ENCODE measurements at places on chromosomes 11 and 22.

DNA sequence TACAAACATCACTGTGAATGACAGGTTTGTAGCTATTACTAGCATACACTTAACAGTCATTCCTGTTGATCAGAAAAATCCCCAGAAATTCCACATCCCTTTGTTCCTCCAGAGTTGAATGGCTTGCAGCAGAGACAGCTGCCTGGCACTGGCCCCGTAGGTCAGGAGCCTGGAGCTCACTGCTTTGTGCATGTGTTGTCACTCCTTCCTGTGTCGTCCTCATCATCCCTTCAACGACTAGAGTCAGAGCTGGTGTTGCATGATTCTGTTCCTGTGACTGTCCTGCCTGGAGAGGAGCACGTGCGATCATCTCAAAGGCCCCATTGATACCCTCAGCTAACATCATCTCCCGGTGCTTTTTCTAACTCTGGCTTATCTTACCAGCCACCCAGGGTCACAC, 58.3 kb downstream of the LDLRAD3 start:
- DNase-seq: no peak

DNA sequence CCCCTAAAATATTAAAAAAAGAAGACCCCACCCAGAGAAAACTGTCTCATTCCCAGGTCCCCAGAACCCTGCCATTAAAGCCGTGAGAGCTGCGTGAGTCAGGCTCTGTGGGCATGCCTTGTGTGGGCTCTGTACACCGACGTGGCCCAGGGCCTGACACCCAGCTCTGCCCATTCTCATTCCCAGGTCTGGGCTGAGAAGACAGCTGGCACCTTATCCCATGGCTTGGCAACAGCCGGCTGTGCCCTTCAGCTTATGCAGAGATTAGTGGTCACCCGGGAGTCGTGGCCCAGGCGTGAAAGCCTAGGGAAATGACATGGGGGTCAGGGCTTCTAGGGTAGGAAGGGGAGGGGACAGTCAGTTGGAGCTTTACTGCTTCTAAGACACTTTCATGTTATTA, 31.9 kb downstream of the OTOG start:
- DNase-seq: no peak

GRCh38 chr11:111569476-111569875, 29.0 kb downstream of the LAYN start:
- DNase-seq: no peak

DNA sequence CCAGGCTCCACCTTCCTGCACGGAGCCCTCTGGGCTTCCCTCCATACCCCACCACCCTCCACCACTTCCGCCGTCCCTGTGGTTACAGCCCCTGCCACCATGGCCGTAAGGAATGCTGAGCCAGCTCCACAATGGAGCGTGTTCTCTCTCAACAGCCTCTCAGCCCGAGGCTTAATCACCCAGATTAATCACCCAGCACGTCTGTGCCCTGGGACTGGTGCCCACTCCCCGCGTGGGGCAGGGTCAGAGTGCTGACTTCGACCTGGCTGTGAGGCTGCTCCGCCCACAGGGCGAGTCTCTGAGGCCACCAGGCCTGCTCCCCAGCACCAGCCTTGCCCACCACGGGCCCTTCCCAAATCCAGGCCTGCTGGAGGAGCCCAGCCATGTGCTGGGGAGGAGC, 4.0 kb upstream of the TH start:
- DNase-seq: no peak

GRCh38 chr22:24145446-24146193, 35.7 kb upstream of the SUSD2 start:
- no peak for DNase-seq

DNA sequence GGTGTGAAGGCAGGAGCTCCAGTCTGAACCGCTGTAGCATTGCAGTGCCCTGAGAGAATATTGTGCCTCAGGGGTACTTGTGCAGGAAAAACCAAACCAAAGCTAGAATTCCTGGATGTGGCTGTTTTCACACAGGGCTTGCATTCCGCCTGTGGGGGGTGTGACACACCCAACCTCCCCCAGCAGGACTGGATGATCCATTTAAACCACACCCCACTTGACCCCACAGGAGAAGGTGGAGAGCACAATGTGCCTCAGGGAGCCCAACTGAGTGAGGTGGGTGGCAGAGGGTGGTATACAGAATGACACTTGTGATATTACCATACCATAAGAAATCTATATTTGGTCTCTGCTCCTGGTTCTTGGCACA, 66.9 kb upstream of the SLC22A12 start:
- no peak for DNase-seq

GRCh38 chr22:21727768-21728167, 7.8 kb downstream of the YPEL1 start:
- DNase-seq: no peak

DNA sequence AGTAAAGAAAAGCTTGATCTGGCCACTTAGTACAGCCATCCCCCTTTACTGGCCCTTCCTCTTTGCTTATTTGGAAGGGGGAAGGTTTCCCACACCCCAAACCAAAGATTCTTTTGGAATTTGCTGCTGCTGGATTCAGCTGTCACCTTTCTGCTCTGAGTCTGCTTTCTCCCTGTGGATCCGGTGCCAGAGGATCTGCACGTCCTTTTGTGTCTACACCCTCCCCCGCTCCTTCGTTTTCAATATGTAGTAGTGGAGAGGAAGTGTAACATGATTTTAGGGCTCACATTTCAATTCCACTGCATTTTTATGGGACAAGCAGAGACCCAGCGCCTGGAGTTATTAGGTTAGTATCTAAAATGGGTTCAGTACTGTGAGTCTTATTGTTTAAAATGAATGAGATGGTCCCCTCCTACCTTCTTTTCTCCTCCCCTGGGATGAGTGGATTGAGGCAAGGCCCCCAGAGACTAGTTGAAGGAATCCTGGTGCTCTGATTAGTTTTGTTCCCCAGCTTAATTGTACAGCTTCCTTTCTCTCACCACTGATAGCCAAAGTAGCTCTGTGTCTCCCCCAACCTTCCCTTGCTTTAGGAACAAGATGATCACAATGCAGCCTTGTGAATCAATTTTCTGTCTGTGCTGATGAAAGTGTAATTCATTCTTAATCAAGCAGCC, 30.5 kb upstream of the CABP7 start:
- DNase-seq: no peak

GRCh38 chr22:34880662-34881061, 185.3 kb upstream of the ISX start:
- no peak for DNase-seq

GRCh38 chr11:68213135-68213515, at the start of gene KMT5B:
TSS of gene KMT5B (minus strand) at chr11:68213296. CDS start at chr11:68190076, 23,220 bp downstream.
- DNase-seq: no peak

GRCh38 chr22:40328546-40329456, 17.5 kb upstream of the ADSL start:
- DNase-seq: no peak

Data from central memory CD4-positive, alpha-beta T cell (primary cell).